ENCODE measurements at places on chromosomes 2 and 18.

DNA sequence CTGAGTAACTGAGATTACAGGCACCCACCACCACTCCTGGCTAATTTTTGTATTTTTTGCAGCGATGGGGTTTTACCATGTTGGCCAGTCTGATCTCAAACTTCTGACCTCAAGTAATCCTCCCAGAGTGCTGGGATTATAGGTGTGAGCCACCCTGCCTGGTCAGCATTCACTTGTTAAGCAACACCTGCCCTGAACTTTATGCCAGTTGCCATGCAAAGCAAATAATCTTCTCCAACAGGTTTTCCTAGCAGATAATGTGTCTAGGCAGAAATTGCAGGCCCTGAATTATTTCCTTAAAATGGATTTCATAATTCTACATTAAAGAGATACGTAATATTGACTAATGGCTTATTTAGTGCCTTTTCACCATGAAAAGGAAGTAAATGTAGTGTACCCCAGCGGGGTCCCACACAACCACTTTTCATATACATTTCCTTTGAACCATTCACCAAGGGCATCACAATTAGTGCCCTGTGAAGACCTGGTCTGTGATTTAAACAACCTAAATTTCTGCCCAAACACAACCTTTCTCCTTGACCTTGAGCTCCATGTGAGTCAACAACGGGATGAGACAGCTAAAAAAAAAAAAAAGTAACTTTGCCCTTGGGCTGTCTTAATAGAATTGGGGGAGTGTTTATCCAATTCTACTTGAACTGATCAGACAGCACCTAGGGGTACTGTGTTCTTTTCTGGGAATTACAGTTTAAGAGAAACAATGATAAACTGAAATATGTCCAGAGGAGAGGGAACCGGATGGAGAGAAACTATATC, 41.6 kb downstream of the EEF1B2 start:
- no peak for DNase-seq

DNA sequence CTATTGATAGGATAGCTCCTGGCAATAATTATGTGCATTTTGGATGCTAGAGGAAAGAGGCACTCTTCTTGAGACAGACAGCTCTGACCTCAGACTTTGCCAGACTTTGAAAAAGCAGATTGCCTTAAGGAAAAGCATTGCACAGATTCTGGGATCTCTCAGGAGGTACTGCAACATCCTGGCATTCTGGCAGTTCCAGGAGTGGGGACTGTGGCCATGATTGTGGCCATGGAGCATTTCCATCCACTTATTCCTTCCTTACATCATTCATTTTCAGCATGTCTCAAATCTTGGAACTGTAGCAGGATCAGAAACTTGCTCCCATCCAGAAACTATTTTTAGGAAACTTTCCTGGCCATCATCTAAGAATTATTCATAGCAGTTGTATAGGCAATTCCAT, 144.9 kb upstream of the FOSL2 start:
- no peak for DNase-seq

DNA sequence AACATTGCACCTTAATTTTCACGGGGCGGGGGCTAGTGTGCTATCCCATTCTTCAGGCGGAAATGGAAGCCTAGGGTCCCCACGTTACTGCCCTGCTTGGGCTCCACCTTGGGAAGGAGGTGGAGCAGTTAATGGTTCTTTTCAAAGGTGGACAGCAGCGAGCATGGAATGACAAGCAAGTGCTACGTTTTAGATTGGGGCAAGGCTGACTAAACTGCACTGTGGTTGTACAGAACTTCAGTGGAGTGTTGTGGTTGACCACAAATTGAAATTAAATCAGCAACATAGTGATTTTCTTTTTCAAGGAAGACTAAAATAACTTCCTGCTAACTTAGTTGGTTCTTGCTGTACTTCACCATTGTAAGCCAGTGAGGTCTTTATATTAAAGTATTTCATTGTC, 47.0 kb downstream of the CHRNA1 start:
- DNase-seq: no peak

- DNase-seq: no peak
Observed at GRCh38 chr2:100888601-100889000, 68.7 kb downstream of the NPAS2 start.

DNA sequence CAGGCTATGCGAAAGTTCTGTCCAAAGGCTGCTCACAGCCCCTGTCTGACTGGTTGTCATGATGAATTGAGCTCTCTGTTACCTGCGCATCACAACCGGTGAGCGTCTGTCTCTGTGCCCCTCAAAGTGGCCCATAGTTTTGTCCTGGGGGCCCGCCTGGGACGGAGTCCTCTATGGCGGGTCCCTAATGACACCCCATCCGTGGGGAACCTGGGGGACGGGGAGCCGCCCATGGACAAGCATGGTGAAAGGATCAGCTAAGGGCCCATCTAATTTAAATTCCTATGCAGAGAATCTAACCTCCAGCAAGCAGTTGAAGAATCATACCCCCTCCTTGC, 473 bp downstream of the ELMOD3 start:
- no peak for DNase-seq

DNA sequence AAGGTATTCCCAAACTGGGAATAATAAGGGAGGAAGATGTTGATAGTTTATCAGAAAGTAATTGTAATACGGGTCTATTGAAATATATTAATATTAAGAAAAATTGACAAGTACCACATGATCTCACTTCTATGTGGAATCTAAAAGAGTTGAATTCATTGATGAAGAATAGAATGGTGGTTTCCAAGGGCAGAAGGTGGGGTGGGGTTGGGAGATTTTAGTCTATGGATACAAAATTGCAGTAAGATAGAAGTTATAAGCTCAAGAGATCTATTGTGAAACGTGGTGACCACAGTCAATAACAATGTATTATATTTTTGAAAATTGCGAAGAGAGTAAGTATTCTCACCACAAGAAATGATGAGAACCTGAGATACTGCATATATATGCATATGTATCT, 38.9 kb downstream of the COL3A1 start:
- no peak for DNase-seq

DNA sequence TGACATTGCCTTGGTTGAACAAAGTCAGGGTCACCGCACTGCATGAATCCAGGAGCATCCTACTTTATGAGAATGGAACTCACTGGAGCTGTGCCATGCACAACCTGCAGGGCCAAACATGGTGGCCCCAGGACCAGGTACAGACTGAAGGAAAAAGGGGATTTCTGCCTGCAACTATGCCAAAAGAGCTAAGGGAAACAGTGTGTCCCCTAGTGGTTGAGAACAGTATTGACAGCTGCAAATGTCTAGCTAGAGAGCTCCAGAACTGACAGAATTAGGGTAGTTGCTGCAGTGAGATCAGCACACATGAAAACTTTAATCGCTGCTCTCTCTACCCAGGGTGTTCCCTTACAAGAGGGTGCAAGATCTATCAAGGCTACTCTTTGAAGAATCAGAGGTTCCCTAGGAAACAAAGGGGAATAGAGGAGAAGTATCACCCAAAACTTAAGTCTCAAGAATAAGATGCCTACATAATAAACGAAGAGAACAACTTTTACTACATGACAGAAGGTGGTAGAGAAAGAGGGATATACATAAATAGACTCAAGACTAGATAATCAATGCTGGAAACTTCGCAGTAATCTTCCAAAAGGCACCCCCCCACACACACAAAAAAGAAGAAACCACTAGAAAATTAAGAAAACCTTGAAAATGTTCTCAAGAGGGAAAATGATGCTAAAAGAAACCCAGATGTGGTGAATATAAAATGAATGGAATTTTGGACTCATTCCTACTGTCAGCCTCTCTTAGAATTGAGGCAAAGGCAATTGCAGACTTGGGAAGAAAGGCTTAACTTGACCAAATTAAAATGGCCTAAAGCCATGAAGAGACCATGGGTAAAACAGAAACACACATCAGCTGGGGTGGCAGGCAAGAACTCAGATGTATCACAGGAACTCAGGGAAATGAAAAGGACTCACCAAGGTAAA, 43.6 kb upstream of the IHH start:
- no peak for DNase-seq

DNA sequence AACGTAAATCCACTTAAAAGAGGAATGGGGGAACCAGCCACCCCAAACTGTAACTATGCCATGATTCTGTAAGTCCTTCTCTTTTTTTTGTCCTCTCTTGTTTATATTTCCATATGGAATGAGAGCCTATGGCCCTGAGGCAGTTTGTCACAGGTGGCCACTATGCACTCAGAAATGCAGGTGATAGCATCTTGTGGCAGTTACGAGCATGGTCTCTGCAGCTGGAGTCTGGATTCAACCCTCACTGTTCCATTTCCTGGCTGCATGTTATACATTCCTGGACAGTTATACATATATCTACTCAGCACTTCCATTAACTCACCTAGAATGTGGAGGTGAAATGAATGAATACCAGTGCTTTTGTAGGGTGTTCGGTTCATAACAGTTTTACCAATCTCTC, 291.5 kb upstream of the FANCL start:
- DNase-seq: no peak
